Activated CD4-positive, alpha-beta T cell treated with anti-CD3 and anti-CD28 coated beads, Interleukin-2, amount 10 ng/mL, durations not matched to agents 7 days and 5 days (primary cell): ENCODE measurements at places on chromosomes 16 and 17. TPM values are rescaled to one million over a fixed set of nuclear protein-coding genes. Genes with fewer than 3 reads are reported as not detected.
A peak's percentile ranks its signal among the peaks of the same experiment; 100 is the strongest.

Gene CDH13
- not detected for total RNA-seq

Gene ASPA
- not detected for total RNA-seq

Gene TBC1D3B
- 2.4 TPM for total RNA-seq

DNA sequence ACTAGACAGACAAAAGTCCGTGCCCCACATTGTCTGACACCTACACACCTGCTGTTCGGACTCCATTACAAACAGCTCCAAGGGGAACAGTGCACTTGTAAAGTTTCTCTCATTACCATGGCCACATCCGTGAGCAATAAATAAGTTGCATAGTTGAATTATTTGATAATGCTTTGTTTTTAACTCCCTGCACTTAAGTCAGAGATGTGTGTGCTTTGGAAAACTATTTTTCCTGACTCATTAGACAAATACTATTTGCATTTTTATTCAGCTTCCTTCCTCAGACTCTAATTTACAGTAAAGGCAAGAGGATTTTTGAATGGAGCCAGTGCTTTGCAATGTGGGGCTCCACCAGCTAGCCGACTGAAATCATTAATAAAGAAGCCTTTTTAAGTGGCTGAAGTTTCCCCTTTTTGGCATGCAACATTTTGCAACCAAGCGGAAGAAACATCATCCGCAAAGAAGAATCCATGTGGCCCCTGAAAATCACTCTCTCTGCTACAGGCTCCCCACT, 6.5 kb upstream of the CCL2 start:
- no peak for DNase-seq

GRCh38 chr17:27892866-27893769, at the start of gene LYRM9:
TSS of gene LYRM9 (minus strand) at chr17:27893365. CDS start at chr17:27882694, 10,671 bp downstream.
- peak; percentile 90 for DNase-seq
